ENCODE measurements at places on chromosomes 5 and 9.

DNA sequence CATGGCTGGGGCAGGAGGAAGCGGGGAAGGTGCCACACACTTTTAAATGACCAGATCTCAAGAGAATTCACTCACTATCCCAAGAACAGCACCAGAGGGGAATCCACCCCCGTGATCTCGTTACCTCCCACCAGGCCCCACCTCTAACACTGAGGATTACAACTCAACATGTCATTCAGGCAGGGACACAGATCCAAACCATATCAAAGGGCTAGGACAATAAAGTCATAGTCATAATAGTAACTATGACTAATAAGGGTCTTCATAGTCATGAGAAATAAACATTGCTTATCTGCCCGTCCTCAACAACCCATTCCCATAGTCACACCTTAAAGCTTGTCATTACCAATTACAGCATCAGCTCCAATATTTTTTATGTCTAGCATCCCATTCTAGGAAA, 65.3 kb upstream of the SMC2 start:
- no peak for DNase-seq

DNA sequence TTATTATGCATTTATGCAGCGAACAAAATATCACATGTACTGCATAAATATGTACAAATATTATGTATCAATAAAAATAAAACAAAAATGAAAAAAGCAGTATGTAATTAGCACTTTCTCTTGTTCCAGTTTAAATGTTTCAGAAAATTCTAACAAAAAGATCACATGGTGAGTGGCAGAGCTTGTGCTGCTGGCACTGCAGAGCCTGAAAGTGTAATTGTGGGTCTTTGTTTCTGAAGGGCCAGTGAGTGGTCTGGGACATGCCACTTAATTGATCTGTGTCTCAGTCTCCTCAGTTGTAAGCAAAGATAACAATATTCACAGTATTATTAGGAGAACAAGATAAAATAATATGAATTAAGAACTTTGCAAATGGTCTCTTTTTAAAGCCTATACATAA, 39.5 kb upstream of the RAI14 start:
- DNase-seq = no peak

- DNase-seq = no peak
Measured at GRCh38 chr9:3900673-3901318, 375.0 kb upstream of the RFX3 start.

- peak; percentile 97 for DNase-seq
Measured at GRCh38 chr5:55303238-55303690, 4.2 kb downstream of the DHX29 start.

DNA sequence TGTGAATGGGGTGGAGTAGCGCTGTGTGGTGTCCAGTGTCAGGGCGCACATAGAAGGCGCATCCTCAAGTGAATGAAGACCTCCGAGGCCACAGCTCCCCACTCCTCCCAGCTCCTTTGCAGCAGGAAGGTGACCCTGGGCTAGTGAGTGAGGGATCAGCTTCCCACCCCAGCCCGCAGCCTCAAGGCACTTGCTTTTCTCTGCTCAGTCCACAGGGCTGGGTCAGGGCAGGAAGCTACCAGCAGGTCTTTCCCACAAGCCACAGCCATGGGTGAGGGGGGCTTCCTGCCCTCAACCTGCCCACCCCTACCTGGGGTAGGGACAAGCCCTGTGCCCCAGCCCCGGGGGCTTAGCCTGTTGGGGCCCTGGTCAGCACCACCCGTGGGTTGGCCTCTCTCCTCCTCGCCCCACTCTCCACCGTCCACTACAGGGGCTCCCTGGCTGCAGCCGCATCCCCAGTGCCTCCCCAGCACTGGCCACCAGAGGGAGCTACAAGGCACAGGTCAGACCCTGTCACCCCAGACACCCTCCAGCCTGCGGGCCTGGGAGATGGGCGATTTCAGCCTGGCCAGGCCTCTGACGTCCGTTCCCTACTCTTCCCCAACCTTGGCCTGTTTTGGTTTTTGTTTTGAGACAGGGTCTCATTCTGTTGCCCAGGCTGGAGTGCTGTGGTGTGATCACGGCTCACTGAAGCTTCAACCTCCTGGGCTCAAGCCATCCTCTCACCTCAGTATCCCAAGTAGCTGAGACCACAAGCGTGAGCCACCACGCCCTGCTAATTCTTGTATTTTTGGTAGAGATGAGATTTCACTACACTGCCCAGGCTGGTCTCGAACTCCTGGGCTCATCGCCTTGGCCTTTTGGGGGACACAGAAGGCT, 1.3 kb upstream of the ABCA2 start:
- peak; percentile 32 for DNase-seq

Data from AG10803 (cell line).